H54 (cell line): ENCODE measurements at places on chromosomes 4 and X.
A peak's percentile ranks its signal among the peaks of the same experiment; 100 is the strongest.

- DNase-seq, result no peak
Observed at GRCh38 chrX:3940000-3940610, 226.7 kb upstream of the PRKX start.

- no peak for DNase-seq
Observed at GRCh38 chr4:1604706-1605205, 79.4 kb downstream of the FAM53A start.

- DNase-seq, result no peak
Observed at GRCh38 chr4:139524062-139524631, 31.9 kb downstream of the SETD7 start.

DNA sequence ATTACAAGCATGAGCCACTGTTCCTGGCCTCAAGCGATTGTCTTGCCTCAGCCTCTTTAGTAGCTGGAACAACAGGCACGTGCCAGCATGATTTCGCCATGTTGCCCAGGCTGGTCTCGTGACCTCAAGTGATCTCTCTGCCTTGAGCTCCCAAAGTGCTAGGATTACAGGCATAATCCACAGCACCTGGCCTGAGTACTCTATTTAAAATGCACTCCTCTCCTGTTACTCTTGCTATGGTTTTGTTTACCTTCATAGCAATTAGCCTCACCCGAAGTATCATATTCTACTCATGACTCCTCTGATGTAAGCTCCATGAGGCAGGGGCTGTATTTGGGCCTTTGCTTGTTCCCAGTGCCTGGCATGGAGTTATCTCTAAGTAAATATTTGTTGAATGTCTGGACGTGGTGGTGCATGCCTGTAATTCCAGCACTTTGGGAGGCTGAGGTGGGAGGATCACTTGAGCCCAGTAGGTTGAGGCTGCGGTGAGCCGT lies 92.5 kb upstream of the SLC34A2 start:
- DNase-seq, result no peak

- DNase-seq, result no peak
Observed at GRCh38 chrX:2517055-2517454, 16.3 kb upstream of the DHRSX start.

DNA sequence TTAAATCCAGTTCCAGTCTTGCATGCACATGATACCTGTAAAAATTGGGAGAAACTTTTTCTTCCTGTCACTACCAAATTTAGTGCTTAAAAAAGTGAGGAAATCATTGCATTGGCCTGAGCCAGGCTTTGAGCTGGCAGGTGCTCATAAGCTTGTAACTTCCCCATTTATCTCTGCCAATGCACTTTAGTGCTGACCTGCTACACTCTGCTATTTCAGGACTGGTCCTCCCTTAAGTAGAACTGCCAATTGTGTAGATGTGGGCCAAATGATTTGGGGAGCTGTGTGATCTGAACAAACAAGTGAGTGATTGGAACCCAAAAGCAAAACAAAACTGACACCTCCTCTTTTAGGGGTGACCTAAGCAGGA lies 51.8 kb downstream of the ZNF827 start:
- no peak for DNase-seq

DNA sequence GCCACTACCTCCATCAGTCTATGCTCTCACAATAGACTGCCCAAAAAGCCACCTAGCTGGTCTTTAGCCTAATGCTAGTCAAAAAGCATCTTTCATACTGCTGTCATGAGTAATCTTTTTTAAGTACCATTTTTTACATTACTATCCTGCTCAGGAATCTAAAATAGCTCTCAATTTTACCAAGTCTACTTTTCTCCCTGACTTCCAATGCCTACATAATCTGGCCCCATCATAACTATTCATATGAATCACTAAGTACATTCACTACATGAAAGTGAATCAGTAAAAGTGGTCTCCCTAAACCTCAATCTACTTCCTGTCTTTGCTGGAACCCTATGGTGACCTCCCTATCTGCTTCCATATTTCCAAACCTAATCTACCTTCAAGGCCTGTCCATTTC lies 105.9 kb downstream of the THOC2 start:
- peak; percentile 9 for DNase-seq

GRCh38 chr4:113587156-113587555 lies 174.4 kb downstream of the CAMK2D start:
- DNase-seq, result no peak

- no peak for DNase-seq
Observed at GRCh38 chr4:175090116-175090515, 172.0 kb downstream of the ADAM29 start.

GRCh38 chrX:2469196-2469685 lies 31.5 kb downstream of the DHRSX start:
- DNase-seq, result no peak

- no peak for DNase-seq
Observed at GRCh38 chr4:147851135-147851534, 119.2 kb downstream of the ARHGAP10 start.

DNA sequence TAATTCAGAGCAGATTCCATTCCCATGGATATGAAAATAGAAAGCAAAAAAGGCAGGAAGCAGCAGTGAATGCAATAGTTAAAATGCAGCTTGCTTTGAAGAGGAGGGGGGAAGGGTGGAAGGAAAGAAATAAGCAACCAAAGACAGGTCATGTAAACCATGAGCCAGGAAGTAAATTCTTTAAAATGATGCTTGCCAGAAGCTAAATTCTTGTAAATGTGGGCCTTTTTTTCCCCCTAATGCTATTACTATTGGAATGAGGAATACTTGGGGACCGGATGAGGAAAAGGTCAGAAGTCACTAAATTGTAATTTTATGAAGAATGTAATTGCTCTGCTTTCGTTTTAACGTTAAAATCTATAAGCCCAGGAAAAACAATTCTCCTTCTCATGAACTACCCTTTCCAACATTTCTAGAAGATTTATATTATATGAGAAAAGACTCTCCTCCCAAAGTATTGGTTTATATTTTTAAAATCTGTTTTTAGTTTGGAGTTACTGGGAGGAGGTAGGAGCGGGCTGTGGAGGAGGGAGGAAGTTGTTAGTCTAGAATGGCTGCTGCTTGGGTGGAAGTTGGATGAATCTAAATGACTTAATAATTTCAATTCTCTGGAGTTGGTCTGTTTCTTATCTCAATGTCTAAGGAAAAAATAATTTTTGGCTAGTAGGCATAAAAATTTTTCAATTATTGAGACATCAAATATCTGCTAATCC lies 77.6 kb upstream of the PCDH18 start:
- no peak for DNase-seq

DNA sequence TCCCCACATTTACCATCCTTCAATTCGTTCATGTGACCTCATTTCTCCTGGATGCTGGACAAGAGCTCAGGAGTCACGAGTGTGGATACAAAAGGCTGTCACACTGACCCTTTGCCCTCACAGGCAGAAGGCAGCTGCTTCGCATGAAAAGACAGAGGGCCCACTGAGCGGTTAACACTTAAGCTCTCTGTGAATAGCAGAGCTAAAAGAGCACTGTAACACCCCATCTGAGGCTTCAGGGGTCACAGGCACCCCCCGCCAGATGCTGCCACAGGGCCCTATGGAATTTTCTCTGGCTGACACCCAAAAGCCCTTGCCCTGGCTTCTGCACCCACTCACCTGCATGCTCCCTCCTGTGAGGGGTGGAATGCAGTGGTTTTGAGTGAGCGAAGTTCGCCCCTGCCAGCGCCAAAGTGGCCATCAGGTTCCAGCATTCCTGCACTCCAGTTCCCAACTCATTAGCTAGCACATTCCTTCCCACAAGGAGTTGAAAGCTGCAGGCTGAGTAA lies 360.9 kb downstream of the PPP3CA start:
- no peak for DNase-seq

DNA sequence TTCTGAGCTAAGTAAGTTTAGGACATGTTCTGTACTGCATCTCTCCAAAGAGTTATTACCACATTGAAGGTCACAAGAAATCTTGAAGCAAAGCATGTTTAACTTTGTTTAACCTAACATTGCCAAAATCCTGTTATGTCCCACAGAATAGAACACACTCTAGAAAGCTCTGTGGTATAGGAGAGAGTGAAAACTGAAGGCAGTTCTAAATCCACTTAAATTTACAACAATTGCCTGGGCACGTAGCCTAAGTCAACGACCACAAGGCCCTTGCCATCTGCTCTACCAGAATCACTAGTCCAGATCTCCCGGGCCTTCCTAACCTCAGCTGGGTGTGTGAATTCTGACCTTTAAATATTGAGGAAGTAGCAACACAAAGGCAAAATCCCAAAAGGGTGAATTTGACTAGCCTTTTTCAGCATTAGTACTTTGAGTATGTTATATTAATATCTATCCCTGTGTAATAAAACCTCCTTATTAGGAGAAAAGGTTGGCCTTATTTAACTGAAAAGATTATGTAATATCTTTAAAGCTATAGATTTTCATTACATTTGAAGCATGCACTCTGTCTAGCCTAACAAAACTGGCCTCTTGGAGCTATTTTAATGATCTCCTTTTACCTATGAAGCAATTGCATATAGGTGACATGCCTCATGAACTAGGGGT lies 4.5 kb upstream of the MAML3 start:
- DNase-seq, result no peak

GRCh38 chrX:81174286-81174685 lies 27.4 kb downstream of the HMGN5 start:
- peak; percentile 1 for DNase-seq

GRCh38 chrX:130834149-130834548 lies 68.9 kb downstream of the ENOX2 start:
- DNase-seq, result no peak

DNA sequence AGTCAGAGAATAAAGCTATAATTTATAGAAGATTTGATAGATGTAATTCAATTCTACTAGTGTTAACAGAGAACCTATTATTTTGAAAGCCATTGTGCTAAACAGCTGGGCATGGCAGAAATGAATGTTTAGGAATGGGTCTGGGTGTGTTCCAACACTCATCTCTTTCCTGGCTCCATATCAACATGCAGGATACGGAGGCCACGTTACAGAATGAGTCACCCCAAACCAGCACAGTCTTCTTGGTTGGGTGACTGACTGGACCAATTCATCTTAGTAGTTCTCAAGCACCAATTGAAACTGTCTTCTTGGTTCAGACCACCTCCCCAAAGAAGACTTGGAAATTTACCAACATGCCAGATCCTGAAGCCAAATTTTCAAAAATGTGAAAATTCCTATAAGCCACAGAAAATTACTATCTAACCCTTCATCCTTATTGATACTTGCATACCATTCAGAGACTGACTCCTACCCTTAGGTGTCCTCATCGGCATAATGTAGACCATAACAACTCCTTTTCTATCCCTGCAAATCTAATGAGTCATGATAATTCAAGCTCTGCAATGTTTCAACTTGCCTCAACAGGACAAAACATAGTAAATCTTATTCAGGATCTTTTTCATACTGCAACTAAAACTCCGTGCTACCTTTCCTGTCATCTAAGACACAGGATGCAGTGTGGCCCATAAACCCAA lies 52.0 kb upstream of the ATOH1 start:
- peak; percentile 8 for DNase-seq

DNA sequence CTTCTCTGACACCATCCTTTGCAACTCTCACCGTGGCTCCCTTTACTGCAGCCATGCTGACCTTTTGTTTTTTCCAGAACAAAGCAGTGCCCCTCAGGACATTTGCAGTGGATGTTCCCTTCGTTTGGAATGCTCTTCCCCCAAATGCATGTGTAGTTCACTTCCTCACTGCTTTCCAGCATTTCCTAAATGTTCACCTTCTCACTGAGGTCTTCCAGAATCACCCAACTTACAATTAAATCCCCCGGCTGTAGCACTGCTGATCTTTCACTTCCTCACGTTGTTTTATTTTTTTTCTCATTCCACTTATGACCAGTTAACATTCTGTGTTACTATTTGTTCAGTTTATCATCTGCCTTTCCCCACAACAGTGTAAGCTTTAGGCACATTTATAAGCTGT lies 73.1 kb downstream of the GASK1B start:
- no peak for DNase-seq

- DNase-seq, result no peak
Observed at GRCh38 chrX:79138658-79139241, 5.7 kb upstream of the GPR174 start.

- no peak for DNase-seq
Observed at GRCh38 chr4:173009129-173009823, 159.3 kb upstream of the GALNT7 start.

- DNase-seq, result no peak
Observed at GRCh38 chrX:137930533-137930932, 364.6 kb downstream of the ZIC3 start.
